ENCODE measurements at places on chromosomes 3 and 15.

GRCh38 chr3:30548600-30548999 lies 57.8 kb upstream of the TGFBR2 start:
- peak; percentile 61 for DNase-seq

GRCh38 chr3:66450390-66451022 lies 50.3 kb downstream of the LRIG1 start:
- no peak for DNase-seq

GRCh38 chr3:142053244-142053643 lies 96.1 kb downstream of the TFDP2 start:
- DNase-seq: no peak

GRCh38 chr3:20008646-20009045 lies 3.4 kb downstream of the PP2D1 start:
- peak; percentile 28 for DNase-seq

DNA sequence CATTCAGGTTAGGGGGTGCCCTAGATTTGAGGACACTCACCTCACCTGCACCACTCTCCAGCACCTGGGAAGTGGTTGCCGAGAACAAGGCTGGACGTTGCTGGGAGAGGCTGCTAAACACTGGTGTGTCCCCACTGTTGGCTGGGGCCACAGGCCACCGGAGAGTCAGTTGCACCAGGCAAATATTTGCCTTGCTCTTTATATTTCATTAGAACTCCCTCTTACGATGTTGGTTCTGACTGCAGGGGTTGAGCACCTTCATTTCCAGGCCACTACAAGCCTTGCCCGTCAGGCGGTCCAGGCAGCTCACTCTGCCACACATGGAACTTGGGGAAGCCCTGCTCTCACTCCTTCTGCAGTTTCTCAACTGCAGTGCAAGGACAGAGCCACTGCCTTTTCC lies 30.7 kb downstream of the HCN4 start:
- no peak for DNase-seq
